ENCODE measurements at places on chromosomes 3 and 15.

DNA sequence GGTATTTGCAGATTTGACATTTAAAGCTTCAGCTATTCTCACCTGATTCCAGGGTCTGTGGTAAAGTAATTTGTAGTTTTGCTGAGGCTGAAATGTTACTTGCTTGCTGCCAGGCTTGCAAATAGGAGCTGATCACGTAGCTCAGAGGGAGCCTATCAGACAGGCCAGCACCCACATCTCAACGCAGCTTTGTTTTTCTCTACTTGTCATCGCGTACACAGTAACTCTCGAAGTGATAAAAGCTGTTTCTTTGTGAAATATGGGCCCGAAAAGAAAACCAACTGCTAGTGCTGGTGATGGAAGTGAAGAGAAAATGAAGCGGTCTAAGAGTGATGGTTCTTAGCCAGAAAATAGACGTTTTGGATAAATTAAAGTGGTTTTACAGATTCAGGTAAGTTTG is 23.4 kb downstream of the RAB5A start:
- no peak for DNase-seq

- DNase-seq = no peak
Observed at GRCh38 chr3:65953881-65954733, 84.6 kb downstream of the MAGI1 start.

DNA sequence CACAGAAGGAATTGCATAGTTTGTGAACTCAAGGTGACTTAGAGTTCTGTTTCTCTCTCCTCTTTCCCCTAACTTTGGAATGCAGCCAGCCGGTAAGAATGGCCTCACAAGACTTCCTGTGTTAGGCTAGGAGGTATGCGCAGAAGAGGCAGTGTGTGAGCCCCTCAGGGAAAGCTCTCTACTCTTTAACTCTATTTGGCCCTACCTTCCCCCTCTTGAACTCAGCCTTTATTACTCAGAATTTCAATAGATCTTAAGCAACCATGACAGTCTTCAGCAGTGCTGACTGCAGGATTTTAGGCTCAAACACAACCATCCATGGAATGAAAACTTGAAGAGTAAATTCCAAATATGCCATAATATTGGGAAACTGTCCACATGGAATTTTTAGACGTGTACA is 209.5 kb downstream of the DTWD1 start:
- DNase-seq = no peak

DNA sequence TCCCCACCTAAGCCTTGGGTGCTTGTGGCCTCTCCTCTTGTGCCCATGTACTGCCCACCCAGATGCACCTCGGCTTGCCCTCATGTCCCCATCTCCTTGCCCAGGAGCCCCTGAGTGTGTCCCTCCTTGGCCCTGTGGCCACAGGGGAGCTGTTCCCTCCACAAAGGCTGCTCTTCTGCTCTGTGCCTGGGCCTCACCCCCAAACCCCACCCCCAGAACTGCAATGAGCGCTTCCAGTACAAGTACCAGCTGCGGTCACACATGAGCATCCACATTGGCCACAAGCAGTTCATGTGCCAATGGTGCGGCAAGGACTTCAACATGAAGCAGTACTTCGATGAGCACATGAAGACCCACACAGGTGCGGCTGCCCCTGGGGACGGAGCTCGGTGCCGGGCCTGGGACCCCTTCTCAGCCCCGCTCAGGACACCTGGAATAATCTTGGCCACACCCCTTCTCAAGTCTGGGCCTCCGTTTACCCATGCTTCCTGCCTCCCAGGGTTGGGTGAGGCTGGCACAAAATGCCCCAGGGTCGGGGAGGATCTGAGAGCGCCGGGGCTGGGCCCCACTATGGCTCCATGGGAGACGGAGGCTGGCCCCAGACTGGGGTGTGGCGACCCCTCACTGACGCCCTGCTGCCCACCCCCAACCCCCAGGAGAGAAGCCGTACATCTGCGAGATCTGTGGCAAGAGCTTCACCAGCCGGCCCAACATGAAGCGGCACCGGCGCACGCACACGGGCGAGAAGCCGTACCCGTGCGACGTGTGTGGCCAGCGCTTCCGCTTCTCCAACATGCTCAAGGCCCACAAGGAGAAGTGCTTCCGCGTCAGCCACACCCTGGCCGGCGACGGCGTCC is 10.3 kb downstream of the ZBTB47 start:
- no peak for DNase-seq

DNA sequence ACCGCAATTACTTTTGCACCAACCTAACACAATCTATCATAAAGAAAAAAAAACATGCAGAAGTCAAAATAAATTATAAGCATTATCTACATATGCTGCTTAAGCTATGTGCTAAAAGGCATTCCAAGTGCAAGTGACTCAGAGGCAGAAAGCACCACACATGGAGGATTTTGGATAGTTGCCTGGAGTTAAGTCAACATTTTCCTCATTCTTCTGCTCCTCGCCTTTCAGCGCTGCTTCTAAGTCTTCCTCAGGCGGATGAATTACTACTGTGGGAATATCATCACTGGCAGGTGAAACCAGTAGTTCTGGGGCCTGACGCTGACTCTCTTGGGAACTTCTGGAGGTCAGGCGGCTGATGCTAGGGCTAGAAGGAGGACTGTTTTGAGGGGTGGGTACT is 53.1 kb downstream of the SLC4A7 start:
- peak; percentile 6 for DNase-seq

DNA sequence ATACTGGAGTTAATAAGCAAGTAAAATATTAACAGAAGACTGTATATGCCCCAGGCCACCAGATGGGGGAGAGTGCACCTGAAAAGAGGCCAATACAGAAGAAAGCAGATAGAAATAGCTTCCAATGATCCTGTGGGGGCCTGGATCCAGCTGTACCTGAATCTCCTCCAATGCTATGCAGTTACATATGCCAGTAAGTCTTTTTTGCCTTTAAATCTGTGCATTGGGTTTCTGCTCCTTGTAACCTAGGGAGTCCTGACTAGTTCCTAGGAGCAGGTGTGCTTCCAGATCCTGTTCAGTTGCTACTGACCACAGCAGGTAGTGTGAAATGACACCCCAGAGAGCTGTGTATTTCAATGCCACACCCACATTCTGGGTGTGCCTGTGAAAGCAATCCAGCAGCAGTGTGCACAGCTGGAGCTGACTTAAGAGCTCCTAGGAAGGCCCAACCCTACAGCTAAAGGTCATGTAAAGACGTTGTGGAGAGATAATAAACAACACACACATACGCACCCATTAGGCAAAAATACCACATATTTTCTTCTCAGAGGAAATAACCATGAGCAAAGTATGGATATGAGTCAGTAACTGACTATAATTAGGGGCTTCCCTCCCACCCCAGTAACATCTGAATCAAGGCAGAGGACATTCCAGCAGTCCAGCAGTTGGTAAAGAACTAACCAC is 62.2 kb upstream of the AKAP13 start:
- no peak for DNase-seq

- DNase-seq = no peak
Observed at GRCh38 chr3:2513986-2514385, 415.3 kb downstream of the CNTN4 start.

DNA sequence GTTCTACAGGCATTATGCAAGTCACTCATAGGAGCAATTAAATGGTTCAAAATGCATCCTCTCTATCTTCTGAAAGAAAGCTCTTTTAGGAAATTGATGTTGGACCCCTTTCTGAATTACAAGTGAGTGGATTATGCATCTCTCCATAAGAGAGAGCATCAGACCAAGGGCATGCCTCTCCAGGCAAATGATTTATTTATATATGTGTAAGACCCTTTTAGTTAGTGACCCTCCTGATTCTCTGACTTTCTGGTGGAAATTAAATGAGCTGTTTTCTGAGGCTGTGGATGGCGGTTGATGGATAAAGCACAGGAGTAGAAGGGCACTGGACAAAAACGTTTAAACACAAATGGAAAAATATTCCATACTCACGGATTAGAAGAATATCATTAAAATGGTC is 62.6 kb downstream of the CADPS start:
- no peak for DNase-seq

GRCh38 chr15:47796339-47796738 is 79.0 kb downstream of the SEMA6D start:
- DNase-seq = no peak

DNA sequence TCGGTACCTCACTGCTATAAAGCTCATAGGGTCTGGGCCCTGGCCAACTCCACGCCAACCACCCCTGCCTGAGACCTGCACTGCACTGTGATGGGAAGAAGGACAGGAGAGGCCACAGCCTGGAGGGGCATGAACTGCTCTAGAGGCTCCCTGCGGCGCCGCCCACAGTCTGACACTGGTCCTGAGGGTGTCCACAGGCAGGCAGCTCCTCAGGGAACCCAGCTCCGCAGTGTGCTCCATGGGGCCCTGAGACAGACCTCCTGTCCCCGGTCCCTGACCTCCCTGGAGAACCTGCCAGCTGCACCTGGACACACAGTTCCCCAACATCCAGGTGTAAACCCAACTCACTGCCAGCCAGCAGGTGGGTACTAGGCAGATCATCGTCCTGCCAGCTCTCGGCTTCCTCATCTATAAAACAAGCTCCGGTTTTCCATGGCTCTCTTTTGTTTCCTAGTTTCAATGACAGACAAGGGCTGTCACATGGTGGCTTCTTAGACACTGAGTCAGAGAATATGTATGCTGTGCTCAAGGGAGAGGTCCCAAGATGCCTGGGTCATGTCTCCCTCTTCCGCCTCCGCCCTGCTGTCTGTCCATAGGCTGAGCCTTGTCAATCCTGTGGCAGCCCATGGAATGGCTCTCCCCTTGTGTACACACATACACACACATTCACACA is 5.1 kb upstream of the HAPLN3 start:
- no peak for DNase-seq

DNA sequence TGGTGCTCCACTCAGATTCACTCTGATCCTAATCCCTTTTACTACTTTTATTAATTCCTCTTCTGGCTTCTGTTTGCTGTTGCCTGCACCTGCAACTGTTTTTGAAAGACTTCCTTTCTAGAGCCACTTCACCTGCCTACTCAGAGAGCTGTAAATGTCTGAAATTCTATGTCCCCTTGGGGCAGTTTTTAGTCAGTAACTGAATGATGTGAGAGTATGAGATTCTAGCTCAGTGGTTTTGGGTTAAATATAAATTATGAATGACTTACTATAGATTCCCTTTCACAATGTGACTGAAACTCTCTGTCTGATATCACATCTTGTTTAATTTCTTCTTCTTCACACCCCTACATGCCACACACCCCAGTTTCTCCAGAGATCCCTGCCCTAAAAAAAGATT is 47.8 kb upstream of the LRRC3B start:
- DNase-seq = no peak

DNA sequence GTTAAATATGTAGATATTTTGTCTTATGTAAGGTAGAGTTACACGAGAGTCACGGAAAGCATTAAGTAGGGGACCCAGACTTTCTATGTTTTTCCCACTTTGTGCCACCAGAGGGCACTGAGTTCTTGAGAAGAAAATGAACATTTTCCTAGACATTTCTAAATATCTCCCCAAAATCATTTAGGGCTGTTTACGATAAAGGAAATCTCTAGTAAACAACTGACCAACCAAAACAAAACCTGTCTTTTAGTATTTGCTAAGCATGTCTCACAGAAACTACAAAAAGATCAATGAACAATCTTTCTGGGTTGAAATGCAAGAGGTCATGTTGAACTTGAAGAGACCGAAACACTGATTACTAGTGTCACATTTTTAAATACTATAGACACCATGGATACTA is 16.1 kb downstream of the POU1F1 start:
- peak; percentile 42 for DNase-seq

GRCh38 chr3:100221159-100221558 is 39.6 kb upstream of the TBC1D23 start:
- DNase-seq = no peak

DNA sequence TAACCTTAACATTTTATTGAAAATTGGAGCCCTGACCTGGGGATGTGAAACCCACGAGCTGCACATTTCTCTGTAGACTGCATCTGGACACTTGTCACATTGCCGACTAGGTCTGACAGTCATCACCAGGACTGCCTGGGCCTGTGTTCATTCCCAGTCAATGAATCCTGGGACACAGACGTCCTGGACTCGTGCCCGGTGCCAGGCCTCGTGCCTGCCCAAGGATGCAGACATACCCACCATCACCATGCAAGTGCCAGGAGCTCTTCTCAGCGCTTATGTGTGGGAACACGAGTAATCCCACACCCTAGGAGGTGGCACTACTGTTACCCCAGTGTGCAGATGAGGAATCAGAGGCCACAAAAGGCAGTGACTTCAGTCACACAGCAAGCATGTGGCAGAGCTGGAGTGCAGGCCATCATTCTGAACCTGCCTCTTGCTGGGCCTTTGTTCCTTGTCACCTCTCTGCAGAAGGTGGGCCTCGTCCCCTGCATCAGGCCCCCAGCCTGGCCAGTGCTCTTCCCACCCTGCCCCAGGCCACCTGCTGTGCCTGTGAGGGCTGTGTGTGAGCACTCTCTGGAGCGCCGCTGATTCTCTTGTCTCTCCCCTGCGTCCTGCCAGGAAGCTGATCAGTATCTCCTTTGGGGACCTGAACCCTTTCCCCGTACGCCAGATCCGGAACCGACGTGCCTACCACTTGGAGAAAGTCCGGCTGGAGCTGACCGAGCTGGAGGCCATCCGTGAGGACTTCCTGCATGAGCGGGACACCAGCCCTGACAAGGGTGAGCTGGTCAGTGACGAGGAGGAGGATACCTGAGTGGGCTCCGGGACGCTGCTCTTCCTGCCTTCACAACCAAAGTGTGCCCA is 58.5 kb downstream of the ADAMTS7 start:
- DNase-seq = no peak

GRCh38 chr15:90873998-90874605 is 5.7 kb downstream of the FURIN start:
- no peak for DNase-seq

Measured in hippocampal formation (tissue), 2 donors.